ENCODE measurements at places on chromosomes 11 and 22.

- DNase-seq = no peak
Measured at GRCh38 chr11:85989746-85990145, 79.1 kb downstream of the PICALM start.

- peak; percentile 37 for DNase-seq
Measured at GRCh38 chr11:84924154-84924692, 702.9 kb downstream of the DLG2 start.

DNA sequence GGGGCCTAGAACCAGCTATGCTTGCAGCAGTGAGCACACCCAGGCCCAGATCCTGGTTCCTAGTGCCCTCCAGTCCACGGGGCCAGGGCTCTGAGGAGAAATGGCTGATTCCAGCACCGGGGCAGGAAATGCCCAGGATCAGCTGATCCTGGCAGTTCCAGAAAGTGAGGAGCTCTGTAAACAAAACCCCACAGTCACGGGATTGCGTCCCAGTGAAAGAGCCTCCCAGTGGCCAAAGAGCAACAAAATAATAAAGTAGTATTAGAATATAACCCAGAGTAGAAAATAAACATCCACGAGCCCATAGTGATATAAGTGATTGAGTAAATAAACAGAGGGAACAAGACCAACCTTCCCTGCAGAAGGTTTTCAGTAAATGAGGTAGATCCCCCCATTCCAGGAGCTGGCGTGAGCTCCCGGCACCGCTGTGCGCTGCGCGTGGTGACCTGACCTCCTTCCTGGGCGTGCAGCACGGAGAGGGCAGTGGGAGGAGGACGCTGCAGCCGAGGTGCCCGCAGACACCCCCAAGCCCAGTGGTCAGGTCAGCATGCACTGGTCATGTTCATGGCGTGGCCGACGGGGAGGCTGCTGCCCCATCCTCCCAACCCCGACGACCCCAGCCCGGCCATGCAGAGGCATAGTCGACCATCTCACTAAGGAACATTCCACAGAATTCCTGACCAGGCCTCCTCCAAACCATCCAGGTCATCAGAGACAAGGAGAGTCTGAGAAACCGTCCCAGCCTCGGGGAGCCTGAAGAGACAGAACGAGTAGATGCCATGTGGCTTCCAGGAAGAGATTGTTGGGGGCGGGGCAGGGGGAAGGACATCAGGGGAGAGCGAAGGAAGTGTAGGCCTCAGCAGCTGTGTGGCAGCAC lies 19.8 kb downstream of the PTDSS2 start:
- DNase-seq = peak; percentile 38

- no peak for DNase-seq
Measured at GRCh38 chr11:85062659-85063058, 564.5 kb downstream of the DLG2 start.

DNA sequence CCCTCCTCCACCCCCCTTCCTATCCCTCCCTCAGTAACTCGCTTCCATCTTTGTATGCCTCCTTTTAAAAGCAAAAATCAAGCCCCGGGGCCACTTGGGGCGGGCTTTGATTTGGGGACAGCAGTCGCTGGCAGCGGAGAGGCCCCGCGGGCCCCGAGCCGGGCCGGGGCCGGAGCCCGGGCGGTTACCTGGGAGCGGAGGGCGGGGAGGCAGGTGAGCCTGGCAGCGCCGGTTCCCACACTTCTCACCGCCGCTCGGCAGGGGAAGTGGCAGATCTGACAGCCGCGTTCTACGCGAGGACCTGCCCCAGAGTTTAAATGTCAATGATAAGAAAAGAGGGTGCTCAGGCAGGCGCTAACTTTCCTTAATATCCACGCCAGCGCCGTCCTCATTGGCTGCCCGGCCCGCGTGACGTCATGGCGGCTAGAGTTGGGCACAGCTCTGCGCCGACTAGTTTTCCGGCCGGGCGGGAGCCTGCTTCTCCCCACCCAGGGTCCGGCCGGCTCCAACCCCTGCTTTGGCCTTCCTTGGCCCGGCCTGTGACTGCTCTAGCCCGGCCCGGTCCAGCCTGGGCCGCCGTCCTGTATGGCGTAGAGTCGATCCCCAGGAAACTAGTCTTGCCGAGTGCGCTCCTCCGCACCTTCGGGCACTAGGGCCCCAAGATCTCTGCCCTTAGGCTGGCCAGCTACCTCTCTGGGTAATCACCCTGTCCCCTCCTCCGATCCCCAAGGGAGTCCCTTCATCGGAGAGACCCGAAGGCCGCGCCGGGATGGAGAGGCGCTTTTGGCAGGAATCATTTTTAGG lies 6.7 kb upstream of the PAX6 start:
- DNase-seq = peak; percentile 82

DNA sequence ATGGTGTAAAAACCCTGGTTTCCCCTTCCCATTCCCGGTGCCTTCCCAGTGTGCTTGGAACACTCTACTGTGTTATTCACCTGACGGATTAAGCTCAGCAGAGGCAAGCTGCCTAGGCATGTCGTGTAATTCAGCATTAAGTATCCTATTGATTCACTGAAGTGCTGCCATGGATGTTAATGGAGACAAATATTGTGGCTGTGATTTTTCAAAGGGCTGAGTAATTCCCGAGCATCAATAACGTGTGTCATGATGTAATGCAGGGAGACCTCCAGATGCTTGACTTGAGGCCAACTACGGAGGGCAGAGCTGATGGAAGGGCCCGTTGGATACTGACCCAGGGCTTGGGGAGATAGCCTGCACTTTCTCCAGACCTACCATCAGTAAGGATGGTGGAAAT lies 269.0 kb downstream of the ST3GAL4 start:
- no peak for DNase-seq

DNA sequence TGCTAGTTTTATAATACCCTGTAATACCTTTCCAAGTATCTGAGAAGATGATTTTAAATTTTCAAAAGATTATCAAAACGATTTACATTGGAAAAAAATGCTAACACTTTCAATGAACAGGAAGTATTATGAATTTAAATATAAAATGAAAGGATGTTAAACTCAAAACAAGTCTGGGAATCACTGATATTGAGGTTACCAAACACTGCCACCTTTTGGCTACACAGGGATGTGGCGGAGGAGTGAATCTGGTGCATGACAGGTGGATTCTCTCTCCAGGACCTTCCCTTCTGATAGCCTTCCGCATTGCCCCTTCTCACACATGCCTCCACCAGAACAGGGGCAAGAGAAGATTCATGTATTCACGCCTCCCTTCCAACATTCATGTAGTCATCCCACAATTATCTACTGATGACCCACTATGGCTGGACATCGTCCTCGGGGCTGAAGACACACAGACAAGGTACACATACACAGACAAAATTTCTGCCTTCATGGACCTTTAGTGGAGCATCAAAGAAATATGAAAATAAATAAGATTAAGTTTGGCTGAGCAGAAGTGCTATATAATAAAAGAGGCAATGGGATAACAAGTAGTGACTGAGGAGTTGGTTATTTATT lies 34.7 kb downstream of the ATG16L2 start:
- DNase-seq = peak; percentile 57

DNA sequence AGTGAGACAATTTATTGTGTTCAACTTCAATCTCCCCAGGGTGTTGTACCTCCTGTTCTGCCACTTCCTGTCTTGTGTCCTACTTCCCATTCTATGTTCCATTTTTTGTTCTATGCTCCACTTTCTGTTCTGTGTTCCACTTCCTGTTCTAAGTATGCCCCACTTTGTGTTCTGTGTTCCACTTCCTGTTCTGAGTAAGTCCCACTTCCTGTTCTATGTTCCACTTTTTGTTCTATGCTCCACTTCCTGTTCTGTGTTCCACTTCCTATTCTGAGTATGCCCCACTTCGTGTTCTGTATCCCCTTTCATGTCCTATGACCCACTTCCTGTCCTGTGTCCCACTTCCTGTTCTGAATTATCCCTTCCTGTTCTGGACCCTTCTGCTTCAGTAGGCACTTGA lies 732.7 kb downstream of the TBC1D22A start:
- no peak for DNase-seq
